Left hindlimb (tissue), 1 donor: ENCODE measurements at places on chromosomes 12 and 14.

GRCh38 chr12:92070054-92070863 is 75.4 kb downstream of the BTG1 start:
- DNase-seq: no peak

DNA sequence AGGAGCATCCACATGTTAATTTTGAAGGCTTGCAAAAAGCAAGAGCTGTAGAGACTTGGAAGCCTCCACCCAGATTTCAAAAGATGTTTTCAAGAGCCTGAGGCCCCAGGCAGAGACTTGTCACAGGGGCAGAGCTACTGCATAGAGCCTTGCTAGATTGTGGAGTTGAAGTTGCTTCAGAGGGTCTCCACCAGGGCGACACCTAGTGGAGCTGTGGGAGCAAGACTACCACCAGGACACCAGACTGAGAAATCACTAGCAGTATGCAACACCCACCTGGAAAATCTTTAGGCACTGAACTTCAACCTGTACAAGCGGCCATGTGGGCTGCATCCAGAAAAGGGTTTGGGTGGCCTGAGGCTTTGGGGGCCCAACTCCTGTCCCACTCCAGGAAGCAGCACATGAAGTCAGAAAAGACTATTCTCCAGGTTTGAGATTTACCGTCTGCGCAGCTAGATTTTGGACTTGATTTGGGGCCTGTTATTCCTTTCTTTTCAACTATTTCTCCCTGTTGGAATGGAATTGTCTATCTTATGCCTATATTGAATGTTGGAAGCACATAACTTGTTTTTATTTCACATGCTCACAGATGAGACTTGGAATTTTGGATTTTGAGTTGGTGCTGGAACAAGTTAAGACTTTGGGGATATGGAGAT is 508.6 kb downstream of the FLRT2 start:
- peak; percentile 41 for DNase-seq

DNA sequence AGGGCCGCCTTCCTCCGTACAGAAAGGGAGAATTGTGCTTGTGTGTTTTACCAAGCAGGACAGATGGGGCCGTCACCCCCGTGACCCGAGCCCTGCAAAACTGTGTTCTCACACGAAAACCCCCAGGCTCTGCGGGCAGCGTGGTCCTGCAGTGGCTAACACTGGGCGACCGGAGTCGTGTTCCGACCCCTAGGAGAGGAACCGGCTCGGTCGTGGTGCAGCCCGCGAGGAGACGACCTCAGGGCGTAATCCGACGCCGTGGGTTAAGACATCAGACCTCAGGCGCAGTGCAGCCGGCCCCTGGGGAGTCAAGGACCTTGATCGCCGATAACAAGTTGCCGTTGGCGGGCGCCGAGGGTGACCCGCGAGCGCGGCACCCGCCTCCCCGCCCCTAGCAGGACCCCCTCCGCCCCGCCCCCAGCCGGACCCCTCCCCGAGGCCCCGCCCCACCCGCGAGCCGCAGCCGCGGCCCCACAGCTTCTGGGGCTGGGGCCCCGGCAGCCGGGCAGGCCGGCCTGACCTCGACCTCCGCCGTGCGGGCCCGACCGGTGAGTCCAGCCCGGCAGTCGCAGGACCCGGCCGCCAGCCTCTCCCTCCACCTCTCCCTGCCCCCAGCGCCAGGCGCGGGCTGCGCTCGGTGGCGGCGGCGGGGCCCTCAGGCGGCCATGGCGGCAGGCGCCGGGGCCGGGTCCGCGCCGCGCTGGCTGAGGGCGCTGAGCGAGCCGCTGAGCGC is at the start of gene CHPT1:
Gene CHPT1 (plus strand): TSS at position 444 of the 733 bp plus-strand sequence. CDS start 222 bp downstream, at position 666.
- DNase-seq: peak; percentile 76

DNA sequence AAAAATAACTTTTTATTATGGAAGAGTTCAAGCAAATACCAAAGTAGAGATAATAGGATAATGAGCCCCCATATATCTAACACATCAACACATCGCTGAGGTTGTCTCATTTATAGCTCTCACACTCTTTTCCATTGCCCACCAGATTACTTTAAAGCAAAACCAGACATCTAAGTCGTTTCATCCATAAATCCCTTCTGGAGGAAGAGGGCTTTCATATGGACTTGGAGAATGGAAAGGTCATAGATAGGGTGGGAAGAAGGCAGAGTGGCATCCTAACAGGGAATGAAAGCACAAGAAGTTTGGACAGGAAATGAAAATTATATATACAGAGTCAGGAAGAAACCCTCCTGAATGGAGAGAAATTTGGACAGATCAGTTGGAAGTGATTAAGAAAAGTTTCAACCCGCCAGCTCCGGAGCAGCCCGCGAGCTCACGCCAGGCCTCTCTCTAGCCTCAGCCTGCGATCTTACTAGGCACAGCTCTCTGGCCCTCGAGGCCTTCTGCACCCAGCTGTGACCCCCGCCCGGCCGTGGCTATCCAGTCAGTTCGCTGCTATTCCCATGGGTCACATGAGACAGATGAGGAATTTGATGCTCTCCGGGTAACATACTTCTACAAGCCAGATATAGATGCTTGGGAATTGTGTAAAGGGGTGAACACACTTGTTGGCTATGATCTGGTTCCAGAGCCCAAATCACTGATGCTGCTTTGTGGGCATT is 48.4 kb upstream of the NID2 start:
- DNase-seq: peak; percentile 36

GRCh38 chr12:51393676-51394545 is 2.7 kb upstream of the GALNT6 start:
- DNase-seq: no peak

DNA sequence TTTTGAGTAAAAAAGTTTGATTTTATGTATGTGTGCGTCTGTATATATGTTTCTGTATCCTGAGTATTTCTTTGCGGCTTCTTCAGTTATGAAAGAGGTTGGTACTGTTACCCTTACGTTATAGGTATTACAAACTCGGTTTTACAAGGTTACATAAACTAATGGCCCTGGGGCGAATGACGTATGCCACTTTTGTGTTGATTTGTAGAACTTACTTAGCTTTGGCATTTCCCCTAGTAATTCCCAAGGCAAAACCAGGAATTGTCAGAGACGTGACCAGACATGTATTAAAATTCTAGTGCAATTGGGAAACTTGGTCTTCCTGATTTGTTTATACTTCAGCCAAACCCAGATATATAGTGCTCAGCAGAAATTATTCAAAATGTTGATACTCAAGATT is 93.3 kb downstream of the DUSP16 start:
- no peak for DNase-seq

GRCh38 chr12:89059721-89060541 is 292.4 kb downstream of the DUSP6 start:
- no peak for DNase-seq

GRCh38 chr12:123891011-123891410 is 81.6 kb downstream of the CCDC92 start:
- DNase-seq: no peak

- no peak for DNase-seq
Measured at GRCh38 chr12:53602176-53602864, 23.9 kb downstream of the ATF7 start.

GRCh38 chr14:83826838-83827237 is 1703.1 kb upstream of the FLRT2 start:
- DNase-seq: no peak

- no peak for DNase-seq
Measured at GRCh38 chr12:92356425-92356824, 210.8 kb upstream of the BTG1 start.

DNA sequence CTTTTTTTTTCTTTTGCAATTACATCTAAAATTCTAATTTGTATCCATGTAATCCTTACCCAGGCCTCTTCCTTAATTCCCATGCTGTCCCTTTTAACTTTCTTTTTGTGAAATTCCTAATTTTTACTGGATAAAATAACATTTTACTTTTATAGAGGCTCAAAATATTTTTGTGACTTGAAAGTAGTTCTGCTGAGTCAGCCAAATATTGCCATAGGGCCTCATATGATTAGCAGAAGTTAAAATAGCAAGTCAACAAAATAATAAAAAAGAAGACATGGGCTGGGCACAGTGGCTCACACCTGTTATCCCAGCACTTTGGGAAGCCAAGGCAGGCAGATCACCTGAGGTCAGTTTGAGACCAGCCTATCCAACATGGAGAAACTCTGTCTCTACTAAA is 2.0 kb downstream of the C3AR1 start:
- DNase-seq: no peak

GRCh38 chr14:105085766-105086165 is 20.5 kb upstream of the GPR132 start:
- no peak for DNase-seq

DNA sequence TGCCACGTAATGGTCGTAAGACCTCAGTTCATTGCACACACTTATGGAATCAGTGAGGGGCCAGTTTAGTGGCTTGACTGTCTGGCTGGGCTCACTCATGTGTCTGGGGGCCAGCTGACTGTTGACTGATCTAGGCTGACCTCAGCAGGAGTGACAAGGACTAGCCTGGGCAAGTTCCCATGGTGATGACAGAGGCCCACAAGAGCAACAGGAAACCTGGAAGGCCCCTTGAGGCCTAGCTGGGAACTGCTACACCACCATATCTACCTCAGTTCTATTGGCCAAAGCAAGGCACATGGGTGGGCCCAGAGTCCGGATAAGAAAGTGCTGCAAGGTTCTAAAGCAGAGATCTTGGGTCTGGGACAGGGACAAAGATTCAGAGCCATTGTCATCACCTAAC is 21.3 kb upstream of the RFLNA start:
- DNase-seq: no peak

DNA sequence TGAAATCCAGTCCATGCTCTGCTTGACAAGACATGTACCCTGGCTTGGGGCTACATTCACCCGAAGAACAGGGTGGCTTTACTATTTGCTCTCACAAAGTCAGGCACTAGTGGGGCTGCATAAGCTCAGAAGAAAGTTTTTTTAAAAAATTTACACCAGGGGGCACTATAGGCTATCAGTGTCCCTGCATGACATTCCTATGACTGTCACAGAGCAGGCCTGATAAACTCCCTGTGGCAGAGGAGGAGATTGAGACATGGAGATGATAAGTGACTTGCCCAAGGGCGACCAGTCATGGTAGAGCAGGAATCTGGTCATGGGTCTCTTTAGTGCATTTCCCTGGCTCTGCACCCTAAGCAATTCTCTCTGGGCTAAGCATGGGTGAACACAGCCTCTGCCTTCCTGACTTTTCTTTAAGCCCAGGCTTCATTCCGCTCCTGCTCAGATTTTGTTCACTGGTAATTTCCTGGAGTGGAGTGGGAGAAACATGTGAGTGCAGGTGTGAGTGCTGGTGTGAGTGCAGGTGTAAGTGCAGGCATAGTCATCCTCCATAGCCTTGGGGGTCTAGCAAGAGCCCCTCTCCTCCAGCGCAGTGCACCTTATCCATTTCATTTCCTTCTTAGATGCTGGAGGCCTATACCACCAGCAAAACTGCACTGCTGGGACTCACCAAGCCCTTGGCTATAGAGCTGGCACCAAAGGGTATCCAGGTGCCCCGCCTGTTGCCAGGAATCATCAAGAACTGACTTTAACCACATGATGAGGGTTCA is 91.6 kb downstream of the DHRS2 start:
- no peak for DNase-seq

GRCh38 chr14:59130462-59130861 is 58.0 kb upstream of the DAAM1 start:
- DNase-seq: no peak

DNA sequence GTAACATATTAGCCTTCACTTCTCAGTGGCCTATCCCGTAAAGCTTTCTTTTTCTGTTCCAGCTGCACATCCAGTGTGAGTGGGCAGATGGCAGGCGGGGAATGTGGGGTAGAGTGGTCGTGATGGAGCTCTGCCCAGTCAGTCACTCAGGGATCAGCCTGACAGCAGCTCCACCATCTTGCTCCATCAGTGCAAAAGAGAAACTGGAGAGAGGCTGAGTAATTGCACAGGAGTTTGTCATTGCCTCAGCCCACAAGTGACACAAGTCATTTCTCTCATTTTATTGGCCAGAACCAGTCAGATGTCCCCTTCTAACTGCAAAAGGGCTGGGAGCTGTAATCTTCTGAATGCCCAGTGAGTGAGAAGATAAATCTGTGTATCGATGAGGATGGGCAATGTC is 66.5 kb downstream of the ATP23 start:
- no peak for DNase-seq

DNA sequence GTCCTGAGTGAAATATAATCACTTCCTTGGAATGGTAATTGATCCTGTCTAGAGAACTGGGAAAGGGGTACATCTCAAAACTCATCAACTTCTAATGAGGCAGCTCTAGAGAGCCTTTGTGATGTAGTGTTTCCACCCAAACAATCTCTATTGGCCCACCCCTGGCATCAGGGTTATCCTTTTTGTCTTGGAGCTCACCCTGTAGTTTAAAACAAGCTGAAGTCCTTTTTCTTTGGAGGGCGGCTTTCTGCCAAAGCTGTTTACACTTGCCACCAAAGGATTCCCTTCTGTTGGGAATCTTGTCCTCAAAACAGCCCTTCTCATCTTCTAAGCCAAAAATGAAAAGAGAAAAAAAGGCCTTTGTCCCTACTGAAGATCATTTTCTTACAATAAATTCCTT is 60.6 kb upstream of the GTF2A1 start:
- no peak for DNase-seq

DNA sequence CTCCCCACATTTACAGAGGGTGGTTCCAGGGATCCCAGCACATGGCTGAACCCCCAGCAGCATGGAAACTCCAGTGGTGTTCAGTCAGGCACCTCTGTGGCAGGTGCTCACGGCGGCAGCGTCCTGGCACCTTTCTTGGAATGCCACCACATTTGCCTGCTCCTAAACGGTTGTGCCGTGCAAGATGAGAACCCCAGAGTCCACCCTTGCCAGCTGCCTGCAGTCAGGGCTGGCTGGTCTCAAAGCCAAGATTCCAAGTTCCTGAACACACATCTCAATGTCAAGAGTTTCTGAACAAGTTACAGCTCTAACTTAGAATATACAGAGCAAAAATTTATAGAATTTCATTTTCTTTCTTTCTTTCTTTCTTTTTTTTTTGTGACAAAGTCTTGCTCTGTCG is 38.7 kb downstream of the DDX51 start:
- no peak for DNase-seq

- no peak for DNase-seq
Measured at GRCh38 chr12:93091886-93092648, 163.0 kb upstream of the EEA1 start.

DNA sequence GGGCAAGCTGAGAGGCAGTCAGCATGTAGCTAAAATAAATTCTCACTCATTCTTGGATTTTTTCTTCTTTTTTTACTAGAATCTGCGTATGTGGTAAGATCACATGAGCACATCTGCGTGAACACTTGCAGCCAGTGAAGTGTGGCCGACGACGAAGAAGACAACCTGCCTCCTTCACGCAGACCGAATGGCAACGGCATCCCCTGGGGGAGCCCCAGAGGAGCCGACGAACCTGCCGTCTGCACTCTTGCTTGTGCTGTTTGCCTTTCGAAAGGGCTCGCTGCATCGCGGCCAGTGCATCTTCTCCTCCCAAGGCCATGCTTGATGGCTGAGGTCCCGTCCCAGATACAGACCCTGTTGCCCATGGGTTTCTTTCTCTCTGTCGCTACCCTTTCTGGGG is 113.8 kb downstream of the KCNK10 start:
- no peak for DNase-seq

GRCh38 chr12:93980711-93981110 is 167.7 kb upstream of the PLXNC1 start:
- DNase-seq: peak; percentile 75

DNA sequence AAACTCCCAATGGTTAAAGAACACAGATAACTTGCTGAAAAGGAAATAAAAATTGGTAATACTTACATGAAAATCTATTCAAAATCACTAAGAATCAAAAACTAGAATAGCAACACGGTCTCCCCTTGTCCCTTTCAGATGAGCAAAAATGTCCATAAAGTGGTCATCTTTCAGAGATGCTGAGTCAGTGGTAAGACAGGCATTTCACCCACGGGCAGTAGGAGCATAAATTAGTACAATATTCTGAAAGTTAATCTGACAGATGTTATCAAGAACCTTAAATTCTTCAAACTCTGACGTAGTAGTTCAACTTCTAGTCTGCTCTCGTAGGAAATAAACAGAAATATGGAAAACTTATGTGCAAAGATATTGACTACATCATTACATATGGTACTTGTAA is 33.1 kb upstream of the GNPNAT1 start:
- DNase-seq: no peak
